ENCODE measurements at places on chromosomes 2 and 18.
A peak's percentile ranks its signal among the peaks of the same experiment; 100 is the strongest.

- DNase-seq: no peak
Measured at GRCh38 chr2:118549503-118549902, 297.9 kb downstream of the EN1 start.

GRCh38 chr18:62187543-62188510 is 772 bp downstream of the RELCH start:
- DNase-seq: peak; percentile 34

- DNase-seq: peak; percentile 17
Measured at GRCh38 chr18:74331404-74331803, 15.8 kb downstream of the C18orf63 start.

DNA sequence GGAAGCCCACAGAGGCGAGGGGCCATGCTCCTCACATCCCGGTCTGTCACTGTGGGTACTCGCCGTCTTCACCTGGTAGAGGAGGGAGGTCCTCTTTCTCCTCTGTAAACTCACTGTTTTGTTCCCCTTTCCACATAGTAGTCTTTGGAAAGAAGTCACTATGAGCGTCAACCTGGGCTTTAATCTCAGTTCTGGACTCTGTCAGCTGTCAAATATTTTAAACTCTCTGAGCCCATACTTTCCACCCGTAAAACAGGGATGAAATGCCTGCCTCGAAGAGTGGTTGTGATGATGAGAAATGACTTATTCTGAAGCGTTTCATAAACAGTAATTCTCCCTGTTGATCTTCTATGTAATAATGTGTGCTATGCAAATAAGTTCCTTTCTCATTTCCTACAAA is 547.1 kb upstream of the SOX11 start:
- no peak for DNase-seq

- DNase-seq: no peak
Measured at GRCh38 chr2:20432714-20433113, 14.2 kb upstream of the RHOB start.

GRCh38 chr2:138787053-138787666 is 7.0 kb upstream of the NXPH2 start:
- peak; percentile 40 for DNase-seq

GRCh38 chr2:164954186-164954585 is 1.1 kb downstream of the SLC38A11 start:
- DNase-seq: no peak

DNA sequence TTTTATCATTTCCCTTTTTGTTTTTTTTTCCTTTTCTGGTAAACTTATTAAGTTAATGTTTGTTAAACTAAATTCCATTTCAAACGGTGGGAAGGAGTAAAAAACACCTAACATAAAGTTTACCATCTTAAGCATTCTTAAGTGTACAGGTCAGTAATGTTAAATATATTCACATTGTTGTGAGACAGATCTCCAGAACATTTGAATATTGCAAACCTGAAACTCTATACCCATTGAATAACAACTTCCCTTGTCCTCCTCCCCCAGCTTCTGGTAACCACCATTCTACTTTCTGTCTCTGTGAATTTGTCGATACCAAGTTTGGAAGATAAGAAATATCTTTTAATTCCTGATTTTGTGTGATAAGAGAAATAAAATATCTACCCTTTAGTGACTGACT is 12.0 kb upstream of the NAT8 start:
- no peak for DNase-seq

DNA sequence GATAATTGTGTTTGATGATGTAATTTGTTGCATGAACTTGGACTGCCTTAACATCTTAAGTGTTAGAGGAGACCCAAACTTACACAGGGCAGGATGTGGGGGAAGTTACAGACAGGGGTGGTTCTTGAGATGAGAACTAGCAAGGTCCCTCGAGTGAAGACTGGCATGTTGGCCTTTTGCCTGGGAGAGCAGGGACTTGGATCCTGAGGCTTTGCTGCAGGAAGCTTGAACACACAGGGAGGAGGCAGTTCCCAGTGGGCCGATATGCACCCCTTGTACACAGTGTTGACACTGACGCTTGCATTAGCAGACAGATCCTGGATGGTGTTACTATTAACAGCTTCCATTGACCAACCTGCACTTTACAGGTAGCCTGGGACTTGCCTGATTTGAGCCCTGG is 47.5 kb downstream of the CHRNA1 start:
- DNase-seq: no peak

DNA sequence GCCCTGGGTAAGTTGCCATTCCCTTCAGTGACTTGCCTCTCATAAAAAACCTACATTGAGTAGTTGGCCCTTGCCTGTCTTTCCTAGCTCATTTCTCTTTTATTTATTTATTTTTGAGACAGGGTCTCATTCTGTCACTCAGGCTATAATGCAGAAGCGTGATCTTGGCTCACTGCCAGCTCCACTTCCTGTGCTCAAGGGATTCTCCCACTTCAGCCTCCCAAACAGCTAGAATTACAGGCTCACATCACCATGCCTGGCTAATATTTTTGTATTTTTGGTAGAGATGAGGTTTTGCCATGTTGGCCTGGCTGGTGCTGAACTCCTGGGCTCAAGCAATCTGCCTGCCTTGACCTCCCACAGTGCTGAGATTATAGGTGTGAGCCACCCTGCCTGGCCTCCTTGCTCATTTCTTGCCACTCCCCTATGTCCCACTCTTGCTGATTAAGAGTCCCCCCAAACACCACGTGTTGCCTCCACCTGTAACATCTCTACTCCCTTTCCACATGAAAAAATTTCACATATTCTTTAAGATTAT is 12.6 kb downstream of the EVA1A start:
- no peak for DNase-seq

GRCh38 chr2:42905341-42906110 is 113.1 kb upstream of the HAAO start:
- no peak for DNase-seq

GRCh38 chr2:86570059-86570458 is 6.8 kb upstream of the CHMP3 start:
- DNase-seq: no peak

GRCh38 chr2:166700079-166700478 is 188.2 kb upstream of the XIRP2 start:
- DNase-seq: no peak

DNA sequence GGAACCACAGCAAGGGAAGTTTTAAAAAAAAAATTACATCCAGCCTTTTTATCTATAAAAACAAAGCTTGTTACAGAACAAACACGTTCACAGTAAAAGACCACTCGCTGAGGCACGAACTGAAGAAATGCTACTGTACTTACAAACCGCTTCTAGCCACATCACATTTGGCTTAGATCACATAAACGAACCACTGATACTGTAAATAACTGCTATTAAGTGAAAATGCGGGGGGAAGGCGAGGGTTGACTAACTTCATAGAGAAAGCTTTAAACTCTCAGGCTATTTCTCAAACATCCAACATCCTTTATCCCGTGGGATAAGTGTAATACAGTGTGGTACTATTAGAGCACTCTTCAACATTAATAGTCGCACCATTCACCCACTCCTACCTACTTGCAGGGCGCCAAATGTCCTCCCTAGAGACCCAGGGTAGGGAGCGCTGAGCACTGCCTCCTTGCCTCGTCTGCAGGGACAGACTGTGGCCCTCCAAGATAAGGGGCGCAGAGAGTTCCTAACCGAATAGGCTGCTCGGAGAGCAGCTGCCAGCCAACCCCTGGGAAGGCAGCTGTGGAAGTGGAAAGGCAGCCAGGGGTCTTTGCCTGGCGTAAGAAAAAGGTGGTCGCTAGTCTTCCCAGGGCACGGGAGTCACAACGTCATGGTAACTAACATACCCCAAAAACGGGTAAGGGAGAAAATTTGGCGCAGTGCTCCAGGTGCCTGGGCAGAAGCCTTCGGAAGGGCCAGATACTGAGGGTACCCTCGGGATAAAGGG is 854 bp downstream of the GPR155 start:
- peak; percentile 57 for DNase-seq

Measured in kidney glomerular epithelial cell (primary cell).